ENCODE measurements at places on chromosomes 11 and 22. TPM values are rescaled to one million over a fixed set of nuclear protein-coding genes. Genes with fewer than 3 reads are reported as not detected.
A peak's percentile ranks its signal among the peaks of the same experiment; 100 is the strongest.

GAL3ST1 gene
- total RNA-seq, result not detected

GRCh38 chr22:17260950-17261349 is 41.7 kb upstream of the ADA2 start:
- no peaks in the 10 kb centered on the region for H3K36me3 ChIP-seq
- no peak overlapping the region for H3K27ac ChIP-seq
- no peaks in the 10 kb centered on the region for H3K27me3 ChIP-seq
- H3K4me1 ChIP-seq, result peaks cover 45% of the 10 kb centered on the region

RHOD gene
- not detected for total RNA-seq

DNA sequence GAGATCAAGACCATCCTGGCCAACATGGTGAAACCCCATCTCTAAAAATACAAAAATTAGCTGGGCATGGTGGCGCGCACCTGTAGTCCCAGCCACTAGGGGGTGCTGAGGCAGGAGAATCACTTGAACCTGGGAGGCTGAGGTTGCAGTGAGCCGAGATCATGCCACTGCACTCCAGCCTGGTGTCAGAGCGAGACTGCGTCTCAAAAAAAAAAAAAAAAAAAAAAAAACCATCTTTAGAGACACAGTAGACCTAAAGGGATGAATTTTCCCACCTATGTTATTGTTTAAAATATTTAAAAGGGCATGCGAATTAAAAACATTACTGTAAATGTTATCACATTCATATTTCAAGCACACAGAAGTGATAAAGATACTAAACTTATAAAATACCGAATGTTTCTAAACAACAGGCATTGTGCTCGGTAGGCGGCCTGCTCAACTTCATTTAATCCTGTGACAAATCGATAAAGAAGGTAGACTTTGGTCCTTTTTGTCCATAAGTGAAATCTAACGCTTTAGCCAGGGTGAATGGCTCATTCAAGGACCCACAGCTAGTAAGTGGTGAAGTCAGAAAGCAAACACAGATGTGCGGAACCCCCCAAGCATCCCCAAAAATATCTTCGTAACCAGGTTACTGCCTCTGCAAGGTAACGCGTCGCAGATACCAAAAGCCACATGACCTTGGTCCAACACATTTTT is 16.1 kb downstream of the NCAPD3 start:
- no peak overlapping the region for H3K4me3 ChIP-seq
- H3K4me1 ChIP-seq, result peaks cover 15% of the 10 kb centered on the region
- DNase-seq, result peak; percentile 75
- peaks cover 71% of the 10 kb centered on the region for H3K36me3 ChIP-seq
- no peak overlapping the region for H3K27ac ChIP-seq

GRCh38 chr11:119567688-119568582 is 145.0 kb upstream of the THY1 start:
- no peak for DNase-seq
- H3K27me3 ChIP-seq, result peaks cover 26% of the 10 kb centered on the region
- H3K4me3 ChIP-seq, result no peak overlapping the region
- no peak overlapping the region for H3K27ac ChIP-seq
- no peaks in the 10 kb centered on the region for H3K36me3 ChIP-seq
- H3K4me1 ChIP-seq, result peaks cover 5% of the 10 kb centered on the region

GRCh38 chr11:10996678-10997077 is 138.8 kb upstream of the ZBED5 start:
- H3K4me3 ChIP-seq, result no peak overlapping the region
- no peaks in the 10 kb centered on the region for H3K4me1 ChIP-seq
- H3K27ac ChIP-seq, result no peak overlapping the region
- no peaks in the 10 kb centered on the region for H3K36me3 ChIP-seq
- no peak for DNase-seq
- peaks cover 8% of the 10 kb centered on the region for H3K27me3 ChIP-seq

DNA sequence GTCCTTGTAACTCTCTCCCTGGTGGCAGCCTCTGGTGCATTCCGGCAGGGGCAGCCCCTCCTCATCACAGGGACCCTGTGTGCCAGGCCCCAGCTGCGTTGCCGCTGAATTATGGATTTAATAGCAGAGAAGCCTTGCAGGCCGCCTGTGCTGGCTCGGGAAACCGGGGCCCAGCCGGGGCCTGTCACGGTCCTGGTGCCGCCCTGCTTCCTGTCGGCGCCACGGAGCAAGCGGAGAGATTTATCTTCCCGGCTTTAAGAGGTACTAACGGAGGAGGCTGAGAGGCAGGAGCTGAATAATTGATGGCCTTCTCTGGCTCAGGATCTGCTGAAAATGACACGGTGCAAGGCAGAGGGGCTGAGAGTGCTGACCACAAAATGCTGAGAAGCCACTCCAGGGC is 54.0 kb upstream of the CCDC188 start:
- DNase-seq, result no peak
- peak overlapping the region; percentile 98 for H3K27ac ChIP-seq
- H3K4me1 ChIP-seq, result peaks cover 23% of the 10 kb centered on the region
- no peaks in the 10 kb centered on the region for H3K27me3 ChIP-seq
- no peaks in the 10 kb centered on the region for H3K36me3 ChIP-seq

All from activated CD4-positive, alpha-beta T cell treated with anti-CD3 and anti-CD28 coated beads, Interleukin-2, amount 10 ng/mL, durations not matched to agents 7 days and 5 days (primary cell).